A549 treated with AZD2906 at 1 μM for 4 hours (cell line): ENCODE measurements at places on chromosomes 5 and 9. TPM values are rescaled to one million over a fixed set of nuclear protein-coding genes. Genes with fewer than 3 reads are reported as not detected.

THBS4 gene
- total RNA-seq = 0.03 to 0.07 TPM (median 0.06 TPM) in 3 of 5 replicates, not detected in the others

LAMC3 gene
- 1.7 to 2.3 TPM (median 2.2 TPM) in 5 replicates for total RNA-seq

RNF180 gene
- total RNA-seq = 0.18 to 0.38 TPM (median 0.29 TPM) in 5 replicates

FAM221B gene
- total RNA-seq = not detected in 5 replicates

STPG3 gene
- not detected in 5 replicates for total RNA-seq
